ENCODE measurements at places on chromosomes 12 and 14. TPM values are rescaled to one million over a fixed set of nuclear protein-coding genes. Genes with fewer than 3 reads are reported as not detected.

WDR89 gene
- 6.5 TPM for total RNA-seq

SLC10A1 gene
- not detected for total RNA-seq

DNA sequence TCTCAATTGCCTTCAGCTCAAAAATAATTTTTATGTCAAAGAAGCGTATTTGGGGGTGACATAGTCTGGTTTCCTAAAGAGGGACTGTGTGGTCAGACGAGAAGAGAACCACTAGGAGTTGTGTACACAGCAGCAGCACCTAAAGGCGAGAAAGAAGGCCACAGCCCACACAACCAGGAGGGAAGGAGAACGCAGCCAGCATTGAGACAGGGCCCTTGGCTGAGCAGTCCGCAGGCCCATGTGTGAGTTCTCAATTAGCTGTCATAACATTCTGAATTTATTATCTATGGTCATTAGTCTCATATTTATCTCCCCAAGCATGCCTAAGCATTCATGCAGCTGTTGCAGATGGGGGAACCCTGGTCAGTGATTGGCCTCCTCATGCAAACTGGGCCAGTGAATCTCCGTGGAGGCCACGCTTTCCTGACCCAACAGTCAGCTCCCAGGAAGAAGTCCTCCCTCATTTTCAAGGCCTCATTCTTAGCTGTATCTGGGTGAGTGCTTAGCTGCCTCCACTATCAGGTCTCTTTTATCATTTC is 81.2 kb upstream of the ATF7IP start:
- peak; percentile 51 for DNase-seq

GRCh38 chr12:62966990-62967506 is 32.1 kb upstream of the PPM1H start:
- DNase-seq, result no peak

DNA sequence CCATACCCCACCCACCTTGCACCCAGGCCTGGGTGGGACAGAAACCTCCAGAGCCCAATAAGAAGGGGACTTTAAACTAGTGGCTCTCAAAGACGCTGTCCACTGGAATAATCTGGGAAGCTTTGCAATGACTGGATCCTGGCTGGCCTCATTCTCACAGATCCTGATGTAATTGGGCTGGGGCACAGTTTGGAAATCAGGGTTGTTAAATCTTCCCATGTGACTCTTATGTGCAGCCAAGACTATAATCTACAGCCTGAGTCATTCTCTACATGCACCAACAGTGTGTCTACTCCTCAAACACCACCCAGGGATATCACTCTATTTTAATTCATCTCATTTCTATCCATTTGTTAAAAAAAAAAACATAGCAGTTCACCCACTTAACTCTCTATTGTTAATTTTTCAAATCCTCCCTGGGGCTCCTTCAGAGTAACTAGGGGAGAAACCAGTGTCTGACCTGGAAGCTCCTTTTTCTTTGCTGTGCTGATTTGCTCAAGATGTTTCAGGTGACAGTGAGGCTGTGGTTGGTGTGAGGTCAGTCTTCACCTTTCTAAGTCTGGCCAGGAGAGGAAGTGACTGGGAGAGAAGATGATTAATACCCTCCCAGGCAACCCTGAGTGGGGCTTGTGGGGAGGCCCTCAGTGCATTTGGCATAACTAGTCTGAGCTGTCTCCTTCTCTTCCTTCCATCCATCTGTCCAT is 211.6 kb upstream of the SFSWAP start:
- DNase-seq, result no peak

DNA sequence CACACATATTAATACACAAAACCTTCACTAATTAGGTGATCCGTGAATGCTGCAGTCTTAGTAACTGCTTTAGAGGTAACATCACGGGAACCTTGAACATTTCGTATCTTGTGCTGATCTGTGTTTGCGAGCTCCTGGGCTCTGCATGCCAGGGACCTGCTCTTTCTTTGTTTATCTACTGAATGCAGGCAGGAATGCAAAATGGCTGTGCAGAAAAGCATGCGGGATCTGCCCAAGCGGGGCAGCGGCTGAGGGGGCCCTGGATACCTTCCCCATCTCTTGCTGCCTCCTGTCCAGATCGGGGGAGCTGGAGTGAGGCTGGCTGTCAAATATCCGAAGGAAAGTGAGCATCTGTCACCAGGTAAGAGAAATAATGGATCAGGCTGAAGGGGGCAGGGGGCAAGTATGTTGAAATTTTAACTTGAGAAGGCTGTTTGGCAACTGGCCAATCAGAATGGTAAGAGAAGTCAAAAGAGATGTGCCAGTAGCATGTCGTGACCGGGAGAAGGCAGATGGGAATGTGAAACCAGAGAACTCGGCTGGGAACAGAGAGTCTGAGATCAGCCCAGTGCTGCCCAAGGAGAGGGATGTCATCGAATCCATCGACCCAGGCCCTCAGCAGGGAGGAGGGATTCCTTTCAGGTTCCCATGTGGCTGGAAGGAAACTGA is 191.4 kb downstream of the TTC7B start:
- DNase-seq, result no peak

- no peak for DNase-seq
These were observed 6.5 kb downstream of the TAS2R19 start for GRCh38 chr12:11015775-11016430.

SPTLC2 gene
- 10.9 TPM for total RNA-seq

DNA sequence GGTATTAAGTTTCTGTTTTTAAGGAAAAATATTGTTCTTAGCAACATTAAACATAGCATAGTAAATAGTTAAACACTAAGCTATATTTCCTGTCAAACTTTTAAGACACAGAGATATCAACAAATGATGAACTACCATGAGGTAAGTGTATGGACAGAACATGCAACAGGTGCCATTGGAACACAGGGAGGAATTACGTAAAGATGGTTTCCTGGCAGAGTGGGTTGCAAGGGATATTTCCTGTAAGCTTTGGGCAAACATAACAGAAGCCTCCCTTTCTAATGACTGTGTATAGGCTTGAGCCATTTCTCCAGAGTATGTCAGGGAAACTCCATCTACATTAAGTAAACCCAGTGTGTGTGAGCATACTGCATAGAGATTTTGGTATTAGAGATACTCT is 31.7 kb upstream of the HELB start:
- no peak for DNase-seq

DNA sequence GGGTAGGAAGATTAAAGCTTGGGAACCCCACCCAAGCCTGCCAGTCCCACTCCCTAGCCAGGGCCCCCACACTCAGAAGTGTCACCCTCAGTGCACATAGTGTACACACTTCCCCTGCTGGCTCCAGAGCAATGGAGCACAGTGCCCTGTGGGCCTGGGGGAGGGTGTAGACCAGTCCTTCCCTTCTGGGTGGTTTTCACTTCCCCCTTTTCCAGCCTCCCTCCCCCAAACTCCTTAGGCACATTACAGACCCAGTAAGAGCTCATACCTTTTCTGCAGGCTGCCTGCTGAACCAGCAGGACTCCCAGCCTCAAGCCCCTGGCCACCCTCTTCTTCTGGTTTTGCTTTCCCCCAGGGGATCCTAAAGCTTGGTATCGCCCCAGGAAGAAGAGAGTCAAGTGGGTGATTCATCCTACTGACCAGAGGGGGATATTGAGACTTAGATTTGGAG is at the start of gene ZNF385A:
TSS of gene ZNF385A (minus strand) at position 143 of the 451 bp plus-strand sequence. CDS start 219 bp downstream, outside the sequence.
- no peak for DNase-seq

OR6C2 gene
- not detected for total RNA-seq

KIF21A gene
- 55.3 TPM for total RNA-seq

HOXC12 gene
- total RNA-seq, result not detected

DNA sequence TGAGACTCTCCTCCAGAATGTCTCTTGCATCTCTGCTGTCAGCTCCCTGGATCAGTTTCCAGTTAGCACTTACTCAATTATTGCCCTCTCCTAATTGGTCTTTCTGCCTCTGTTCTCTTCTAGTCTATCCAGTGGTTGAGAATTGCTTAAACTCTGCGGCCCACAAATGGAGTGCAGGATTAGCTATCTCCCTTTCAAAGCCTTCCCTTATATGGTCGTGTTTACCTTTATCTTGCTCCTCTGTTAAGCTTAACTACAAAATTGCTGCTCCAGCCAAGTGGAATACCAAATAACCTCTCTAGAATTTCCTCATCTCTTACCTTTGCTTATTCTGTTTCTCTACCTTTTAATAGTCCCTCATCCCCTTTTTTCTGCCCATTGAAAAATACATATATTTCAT is 132.7 kb downstream of the NRXN3 start:
- no peak for DNase-seq

MYRFL gene
- total RNA-seq, result not detected

LRRC23 gene
- total RNA-seq, result 7.7 TPM

SIX6 gene
- not detected for total RNA-seq

GRCh38 chr12:88643685-88644084 is 63.4 kb upstream of the KITLG start:
- DNase-seq, result no peak

ULK1 gene
- total RNA-seq, result 64.0 TPM

CCDC92 gene
- total RNA-seq, result 54.0 TPM

DNA sequence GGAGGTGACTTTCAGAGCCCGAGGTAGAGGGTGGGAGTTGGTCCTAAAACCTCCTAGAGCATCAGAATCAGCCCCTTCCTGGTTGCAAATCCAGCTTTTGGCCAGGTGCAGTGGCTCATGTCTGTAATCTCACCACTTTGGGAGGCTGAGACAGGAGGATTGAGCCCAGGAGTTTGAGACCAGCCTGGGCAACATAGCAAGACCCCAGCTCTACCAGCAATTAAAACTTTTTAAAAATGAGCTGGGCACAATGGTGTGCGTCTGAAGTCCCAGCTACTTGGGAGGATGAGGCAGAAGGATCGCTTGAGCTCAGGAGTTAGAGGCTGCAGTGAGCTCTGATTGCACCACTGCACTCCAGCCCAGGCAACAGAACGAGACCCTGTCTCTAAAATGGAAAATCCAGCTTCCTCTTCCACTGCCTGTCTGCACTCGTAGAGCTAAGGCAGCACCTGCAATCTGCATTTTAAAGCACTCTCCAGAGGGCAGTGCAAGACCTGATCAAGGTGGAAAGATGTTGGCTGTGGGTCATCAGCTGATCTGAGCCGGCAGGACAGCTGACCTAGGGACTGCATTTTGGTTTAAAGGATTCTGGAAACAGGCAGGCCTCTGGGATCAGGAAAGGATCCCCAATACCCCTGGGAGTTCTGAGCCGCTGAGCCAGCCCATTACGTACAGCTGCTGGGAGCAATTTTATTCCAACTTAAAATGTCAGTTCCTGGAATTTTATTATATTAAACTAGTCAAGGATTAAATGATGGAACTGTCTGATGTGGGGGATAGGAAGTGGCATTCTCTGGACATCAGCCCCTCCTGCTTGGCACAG is 1.8 kb upstream of the TESC start:
- DNase-seq, result no peak

DNA sequence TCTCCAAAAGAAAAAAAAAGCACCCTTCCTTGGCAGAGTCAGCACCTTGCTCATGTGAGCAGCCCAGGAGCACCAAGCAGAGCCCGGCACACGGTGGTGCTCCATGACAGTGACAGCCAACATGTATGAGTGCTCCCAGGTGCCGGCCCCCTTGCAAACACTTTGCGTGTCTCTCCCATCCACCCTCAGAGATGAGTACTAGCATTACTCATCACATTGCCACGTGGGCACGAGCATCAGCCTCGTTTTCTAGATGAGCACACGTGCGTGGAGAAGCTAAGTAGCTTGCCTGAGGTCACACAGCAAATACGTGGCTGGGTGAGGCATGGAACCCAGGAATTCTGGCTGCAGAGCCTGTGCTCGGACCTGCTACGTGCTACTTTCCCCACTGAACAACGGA is 177.9 kb upstream of the PRMT8 start:
- DNase-seq, result no peak

- no peak for DNase-seq
These were observed 12.3 kb downstream of the ISCA2 start for GRCh38 chr14:74505831-74506230.

ZFP36L1 gene
- total RNA-seq, result 49.2 TPM

DNA sequence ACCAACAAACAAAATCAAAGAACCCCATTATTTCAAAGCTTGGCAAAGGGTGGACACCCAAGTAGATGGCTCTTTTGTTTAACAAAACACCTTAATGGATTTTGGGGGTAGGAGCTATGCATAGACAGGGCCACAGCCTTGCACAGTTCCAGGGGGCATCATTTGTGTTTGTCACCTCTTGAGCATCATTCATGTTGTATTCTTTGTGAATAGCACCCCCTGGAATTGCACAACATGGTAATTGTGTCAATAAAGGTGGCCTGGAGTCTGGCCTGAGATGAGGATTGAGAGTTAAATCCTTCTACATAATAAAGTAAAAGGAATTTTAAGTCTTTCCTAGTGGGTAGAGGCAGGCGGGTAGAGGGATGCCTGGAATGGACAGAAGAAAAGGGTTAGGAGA is 3.3 kb upstream of the FRS2 start:
- no peak for DNase-seq

- DNase-seq, result no peak
These were observed 13.2 kb upstream of the SLC41A2 start for GRCh38 chr12:104971306-104971705.

DNA sequence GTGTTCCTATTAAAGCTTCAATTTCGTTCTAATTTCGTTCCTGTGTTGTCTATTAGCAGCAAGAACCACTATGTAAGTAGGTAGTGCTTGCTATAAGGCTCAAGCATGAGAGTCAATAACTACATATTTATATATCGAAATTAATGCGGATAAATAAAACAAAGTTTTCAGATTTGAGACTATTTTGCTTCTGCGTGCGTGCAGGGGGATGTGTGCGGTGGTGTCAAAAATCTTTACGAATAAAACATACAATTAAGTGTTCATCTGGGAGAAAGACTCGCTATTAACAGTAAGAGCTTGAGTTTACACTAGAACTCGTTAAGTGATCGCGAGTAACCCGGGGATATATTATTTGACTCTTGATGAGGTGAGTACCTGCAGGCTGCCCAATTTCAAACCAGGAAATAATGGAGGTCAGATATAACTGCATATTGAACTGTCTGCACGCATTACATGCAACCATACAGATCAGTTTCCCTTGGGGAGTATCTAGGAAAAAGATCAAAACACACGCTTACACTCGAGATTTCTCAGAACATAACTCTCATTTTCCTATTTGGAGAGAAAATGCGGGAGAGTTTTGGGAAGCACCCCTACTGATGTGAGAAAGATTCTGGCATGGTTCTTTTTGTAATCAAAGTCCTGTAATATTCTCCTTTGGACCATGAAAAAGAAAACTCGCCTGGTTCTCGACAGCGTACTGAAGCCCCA is 813 bp downstream of the TWF1 start:
- no peak for DNase-seq

LDHB gene
- 2,127 TPM for total RNA-seq

- peak; percentile 37 for DNase-seq
These were observed 1.7 kb upstream of the VASH1 start for GRCh38 chr14:76759589-76759988.

DNA sequence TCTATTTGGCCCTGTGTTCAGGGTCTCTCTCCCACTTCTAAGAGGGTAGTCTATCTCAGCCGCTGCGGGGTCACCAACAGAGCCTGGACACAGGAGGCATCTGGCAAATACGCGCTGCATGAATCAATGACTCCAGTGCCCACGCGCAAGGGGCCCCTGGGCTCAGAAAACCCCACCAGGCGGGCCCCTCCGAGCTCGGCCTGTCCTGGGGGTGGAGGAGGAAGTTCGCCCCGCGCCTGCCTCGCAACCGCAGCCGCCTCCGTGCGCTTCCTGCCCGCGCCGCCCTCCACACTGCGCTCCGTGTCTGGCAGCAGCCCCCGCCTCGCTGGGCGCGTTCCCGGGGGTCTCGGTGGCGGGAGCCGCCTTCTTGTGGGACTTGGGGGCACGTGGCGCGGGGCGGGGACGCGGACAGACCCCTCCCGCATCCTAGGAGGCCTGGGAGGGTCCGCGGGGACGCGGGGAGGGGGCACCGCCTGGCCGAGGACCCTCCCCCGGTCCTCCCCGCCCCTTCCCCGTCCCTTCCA is 811 bp upstream of the FBRSL1 start:
- DNase-seq, result peak; percentile 70

- DNase-seq, result no peak
These were observed 23.5 kb upstream of the GPR68 start for GRCh38 chr14:91267965-91268437.
